ENCODE measurements at places on chromosomes 12 and 14. TPM values are rescaled to one million over a fixed set of nuclear protein-coding genes. Genes with fewer than 3 reads are reported as not detected.

The KIF5A gene
- 0.21 TPM for total RNA-seq

The SYT10 gene
- total RNA-seq = not detected

The AQP2 gene
- total RNA-seq = not detected

The EXD2 gene
- 2.9 TPM for total RNA-seq

The SLC8A3 gene
- total RNA-seq = 1.0 TPM

The KITLG gene
- 0.21 TPM for total RNA-seq

The CNIH1 gene
- total RNA-seq = 108 TPM

The STYK1 gene
- total RNA-seq = 0.10 TPM

The CDH24 gene
- total RNA-seq = 0.63 TPM

The FGF6 gene
- not detected for total RNA-seq

The APOLD1 gene
- total RNA-seq = 1.8 TPM

The YBX3 gene
- 141 TPM for total RNA-seq

The PRH2 gene
- not detected for total RNA-seq

The SDR9C7 gene
- not detected for total RNA-seq

The JDP2 gene
- 55.6 TPM for total RNA-seq

The RASAL1 gene
- total RNA-seq = 0.10 TPM

The C14orf180 gene
- not detected for total RNA-seq

The EFS gene
- total RNA-seq = not detected

The NELL2 gene
- 208 TPM for total RNA-seq

The ADAM21 gene
- not detected for total RNA-seq

The STXBP6 gene
- total RNA-seq = not detected

The LRCOL1 gene
- total RNA-seq = not detected

The TSPAN19 gene
- not detected for total RNA-seq

The GALNT9 gene
- 0.63 TPM for total RNA-seq

The HNRNPA1 gene
- total RNA-seq = 766 TPM

The LIN7A gene
- total RNA-seq = 6.1 TPM

The EML5 gene
- 3.8 TPM for total RNA-seq

The TAMALIN gene
- 122 TPM for total RNA-seq

The ADAMTS20 gene
- total RNA-seq = not detected

The DBX2 gene
- not detected for total RNA-seq

The TMEM229B gene
- total RNA-seq = 8.2 TPM

The DENR gene
- 23.0 TPM for total RNA-seq

The FOXN4 gene
- total RNA-seq = not detected

The ACSM4 gene
- total RNA-seq = not detected

The KCNC2 gene
- total RNA-seq = not detected

The TAS2R30 gene
- 21.8 TPM for total RNA-seq

The GALNT6 gene
- total RNA-seq = 11.3 TPM

The BBOF1 gene
- 4.1 TPM for total RNA-seq

The SLC6A15 gene
- not detected for total RNA-seq

The PPM1H gene
- total RNA-seq = 1.3 TPM

The DLGAP5 gene
- 0.84 TPM for total RNA-seq

The TAS2R7 gene
- total RNA-seq = not detected

The CEP83 gene
- 7.8 TPM for total RNA-seq

The RHOJ gene
- total RNA-seq = 0.10 TPM

The NRXN3 gene
- under 0.01 TPM for total RNA-seq

The SERPINA9 gene
- not detected for total RNA-seq

The KCNH3 gene
- 2.1 TPM for total RNA-seq

The TSHR gene
- 0.21 TPM for total RNA-seq

The LTA4H gene
- 160 TPM for total RNA-seq

The STAB2 gene
- total RNA-seq = not detected

The PPP1R36 gene
- total RNA-seq = 0.73 TPM

The ADAM20 gene
- total RNA-seq = 0.52 TPM

The PZP gene
- not detected for total RNA-seq

The RIPK3 gene
- 9.9 TPM for total RNA-seq

The RNU6-8 gene
- total RNA-seq = not detected

The NIN gene
- 119 TPM for total RNA-seq
